Coronary artery (tissue), 2 donors: ENCODE measurements at places on chromosomes 7 and 10.

DNA sequence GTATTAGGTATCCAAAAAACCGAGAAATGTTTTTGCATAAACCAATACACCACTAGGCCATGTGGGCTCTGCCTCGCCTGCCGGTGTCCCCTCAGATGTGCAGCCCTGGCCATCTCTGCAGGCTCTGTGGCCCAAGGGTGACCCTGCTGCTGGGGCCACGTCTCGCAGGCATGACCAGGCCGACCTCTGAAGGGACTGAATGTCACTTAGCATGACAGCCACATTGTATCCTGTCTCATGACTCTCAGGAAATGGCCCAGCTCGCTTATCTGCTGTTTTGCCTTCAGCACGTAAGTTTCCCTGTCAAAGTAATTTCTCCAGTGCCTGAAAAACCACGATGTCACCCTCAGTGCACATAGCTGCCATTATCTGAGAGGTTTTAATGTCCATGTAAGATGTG, 49.5 kb upstream of the ZNF32 start:
- no peak for DNase-seq

DNA sequence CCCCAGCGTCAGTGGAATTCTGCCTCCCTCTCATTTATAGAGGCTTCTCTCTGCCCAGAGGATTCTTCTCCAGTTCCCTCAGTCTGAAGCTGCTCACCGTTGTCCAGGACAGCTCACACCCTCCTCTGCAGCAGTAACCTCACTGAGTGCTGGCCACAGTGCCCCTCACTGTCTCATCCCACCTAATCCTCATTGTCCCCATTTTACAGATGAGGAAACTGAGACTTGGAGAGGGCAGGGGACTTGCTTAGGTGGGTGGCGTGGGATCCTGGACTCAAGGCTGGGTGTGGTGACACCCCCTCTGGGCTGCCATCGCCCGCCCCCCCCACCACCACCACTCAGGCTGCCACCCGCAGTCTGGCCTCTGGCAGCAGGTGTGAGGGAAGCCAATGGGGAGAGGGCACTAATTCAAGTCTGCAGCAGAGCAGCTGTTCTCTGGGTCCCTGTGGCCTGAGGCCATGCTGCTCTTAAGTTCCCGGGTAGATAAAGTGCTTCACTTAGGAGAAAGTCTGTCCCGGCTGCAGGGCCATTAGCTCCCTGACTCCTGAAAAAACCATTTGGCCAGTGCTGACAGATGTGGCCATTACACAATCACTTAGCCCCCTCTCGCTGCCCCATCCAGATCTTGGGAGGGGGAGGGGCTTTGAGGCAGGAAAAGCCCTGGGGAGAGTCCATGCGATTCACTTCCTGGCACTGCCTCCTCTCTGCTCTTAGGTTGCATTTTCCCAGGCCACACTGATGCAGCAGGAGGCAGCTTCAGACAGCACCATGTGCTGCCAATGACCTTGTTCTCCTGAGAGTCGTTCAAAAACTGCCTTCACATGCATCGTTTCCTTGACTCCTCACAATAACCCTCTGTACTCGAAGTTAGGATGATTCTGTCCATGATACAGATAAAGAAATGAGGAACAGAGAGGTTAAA, 36.3 kb downstream of the DRGX start:
- DNase-seq = no peak

DNA sequence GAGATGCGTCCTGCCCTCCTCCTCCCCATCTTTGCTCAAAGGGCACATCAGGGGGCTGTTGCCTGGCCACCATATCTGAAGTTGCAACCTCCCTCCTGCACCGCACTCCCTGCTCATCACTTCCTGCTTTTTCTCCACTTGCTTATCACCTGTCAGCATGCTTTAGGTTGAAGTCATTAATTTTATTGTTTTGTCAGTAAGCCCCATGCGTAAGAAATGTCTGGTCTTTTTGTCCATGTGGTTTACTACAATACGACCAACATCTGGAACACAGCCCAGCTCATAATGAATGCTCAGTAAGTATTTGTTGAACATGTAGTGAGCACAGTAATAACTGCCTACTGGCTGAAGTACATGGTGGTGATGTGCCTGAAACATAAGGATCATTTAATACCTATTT, 71.6 kb upstream of the GJD4 start:
- no peak for DNase-seq

GRCh38 chr7:84985073-84985784, 201.6 kb downstream of the SEMA3D start:
- DNase-seq = no peak

GRCh38 chr7:7756577-7756976, 38.2 kb upstream of the RPA3 start:
- DNase-seq = no peak

DNA sequence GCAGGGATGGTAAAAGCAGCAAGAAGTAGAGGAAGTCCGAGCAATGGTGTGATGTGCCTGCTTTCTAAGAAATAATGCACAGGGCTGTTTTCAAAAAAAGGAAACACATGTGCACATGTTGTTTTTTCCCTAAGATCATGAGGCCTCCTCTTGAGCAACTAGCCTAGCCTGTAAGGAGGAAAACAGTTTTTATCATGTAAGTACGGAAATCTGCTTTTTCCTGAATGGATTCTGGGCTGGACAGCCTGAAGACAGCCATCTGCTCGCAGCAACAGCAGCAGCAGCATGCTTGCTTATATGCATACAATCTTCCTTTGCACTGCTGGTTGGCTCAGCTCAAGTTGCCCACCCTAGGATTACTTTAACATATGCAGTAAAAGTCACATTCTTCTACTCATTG, 87.1 kb downstream of the HIBADH start:
- no peak for DNase-seq

GRCh38 chr10:61084493-61084892, 140.5 kb upstream of the RHOBTB1 start:
- DNase-seq = no peak

- DNase-seq = no peak
Observed at GRCh38 chr7:74097937-74098614, 14.5 kb downstream of the LIMK1 start.

DNA sequence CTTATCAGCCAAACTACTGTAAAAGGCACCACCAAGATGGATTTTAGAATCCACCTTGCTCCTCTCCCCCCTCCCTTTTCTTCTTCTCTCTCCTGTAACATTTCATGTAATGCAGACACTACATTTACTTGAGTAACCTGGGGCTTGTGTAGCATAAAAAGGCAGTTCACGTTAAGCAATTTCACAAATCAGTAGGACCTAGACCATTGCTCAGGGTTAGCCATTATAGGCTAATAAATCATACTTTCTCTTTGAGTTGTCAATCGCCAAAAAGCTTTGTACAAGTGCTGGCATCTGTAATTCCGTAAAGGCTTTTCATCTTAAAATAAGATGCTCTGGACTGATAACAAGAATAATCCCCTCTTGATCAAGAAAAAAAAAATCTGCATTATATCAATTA, 224.7 kb downstream of the GLI3 start:
- no peak for DNase-seq

DNA sequence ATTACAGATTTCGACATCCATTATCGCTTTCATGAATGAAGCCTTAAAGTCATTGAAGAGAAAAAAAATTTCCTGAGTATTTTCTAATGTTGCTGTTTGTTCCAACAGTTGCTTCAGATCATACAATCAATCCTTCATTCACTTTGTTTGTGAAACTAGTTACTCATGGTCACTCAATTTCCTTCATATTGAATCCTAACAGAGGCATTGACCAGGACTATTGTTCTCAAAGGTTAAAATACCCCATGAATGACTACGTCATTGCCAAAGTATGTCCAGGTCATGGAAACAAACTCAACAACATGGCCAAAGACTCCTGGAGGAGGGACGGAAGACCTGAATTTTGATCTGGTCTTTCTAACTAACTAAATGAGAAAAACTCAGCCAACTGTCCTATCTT, 54.0 kb upstream of the ABCB5 start:
- DNase-seq = no peak

GRCh38 chr7:99497766-99498545, 2.1 kb downstream of the ZNF394 start:
- DNase-seq = no peak

GRCh38 chr10:80515511-80515910, 22.2 kb upstream of the SH2D4B start:
- no peak for DNase-seq

DNA sequence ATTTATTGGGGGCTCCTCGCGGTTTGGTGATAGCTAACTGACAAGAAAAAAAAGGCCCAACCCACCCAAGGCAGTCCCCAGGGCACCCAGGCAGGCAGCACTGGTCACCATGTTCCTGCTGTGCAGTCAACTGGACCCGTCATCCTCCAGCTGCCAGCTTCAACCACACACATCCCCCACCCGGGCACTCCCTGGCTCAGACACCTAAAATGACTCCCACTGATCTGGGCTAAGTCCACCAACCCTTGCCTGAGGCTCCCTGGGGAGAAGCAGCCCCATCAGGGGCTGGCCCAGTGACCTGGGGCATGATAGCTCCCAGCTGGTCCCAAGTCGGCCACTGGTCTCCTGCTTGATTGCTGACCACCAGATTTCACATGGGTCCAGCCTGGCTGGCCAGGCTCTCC, 161.8 kb downstream of the NRF1 start:
- no peak for DNase-seq

- DNase-seq = no peak
Observed at GRCh38 chr7:81333004-81333403, 414.2 kb upstream of the SEMA3C start.

- no peak for DNase-seq
Observed at GRCh38 chr7:15228831-15229230, 326.3 kb upstream of the DGKB start.

DNA sequence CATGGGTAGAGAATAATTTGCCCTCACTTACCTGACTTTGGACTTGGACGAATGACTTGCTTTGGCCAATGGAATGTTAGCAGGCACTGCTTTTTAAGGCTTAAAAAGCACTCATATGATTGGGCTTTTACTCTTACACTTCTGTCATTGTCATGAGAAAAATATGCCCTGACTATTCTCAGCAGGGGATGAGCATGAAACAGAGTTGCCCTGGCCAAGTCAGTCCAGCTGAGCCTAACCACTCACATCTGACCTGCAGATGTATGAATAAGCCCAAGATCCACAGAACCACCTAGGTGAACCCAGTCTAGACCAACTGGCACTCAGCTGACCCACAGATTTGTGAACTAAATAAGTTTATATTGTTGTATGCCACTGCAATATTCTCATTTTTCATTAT, 573.5 kb downstream of the TNS3 start:
- no peak for DNase-seq

GRCh38 chr10:49781247-49781646, 19.1 kb upstream of the OGDHL start:
- no peak for DNase-seq

DNA sequence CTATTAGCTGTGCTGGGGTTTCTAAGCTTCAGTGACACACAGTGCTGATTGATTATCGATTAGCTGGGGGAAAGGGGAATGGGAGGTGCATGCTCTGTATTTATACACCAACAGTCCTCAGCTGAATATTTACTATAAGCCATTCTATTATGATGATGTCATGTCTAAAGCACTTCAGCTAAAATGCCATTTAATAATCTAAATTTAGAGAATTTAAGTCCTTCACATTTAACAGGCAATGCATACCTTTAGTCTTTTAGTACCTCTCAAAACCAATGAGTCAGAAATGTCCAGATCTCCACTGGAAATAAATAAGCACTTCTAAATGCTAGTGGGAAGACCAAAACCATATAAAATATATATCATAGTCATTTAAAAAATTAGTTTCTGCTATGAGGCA, 24.6 kb downstream of the RPP38 start:
- no peak for DNase-seq
